ENCODE measurements at places on chromosomes 11 and 22.
A peak's percentile ranks its signal among the peaks of the same experiment; 100 is the strongest.

DNA sequence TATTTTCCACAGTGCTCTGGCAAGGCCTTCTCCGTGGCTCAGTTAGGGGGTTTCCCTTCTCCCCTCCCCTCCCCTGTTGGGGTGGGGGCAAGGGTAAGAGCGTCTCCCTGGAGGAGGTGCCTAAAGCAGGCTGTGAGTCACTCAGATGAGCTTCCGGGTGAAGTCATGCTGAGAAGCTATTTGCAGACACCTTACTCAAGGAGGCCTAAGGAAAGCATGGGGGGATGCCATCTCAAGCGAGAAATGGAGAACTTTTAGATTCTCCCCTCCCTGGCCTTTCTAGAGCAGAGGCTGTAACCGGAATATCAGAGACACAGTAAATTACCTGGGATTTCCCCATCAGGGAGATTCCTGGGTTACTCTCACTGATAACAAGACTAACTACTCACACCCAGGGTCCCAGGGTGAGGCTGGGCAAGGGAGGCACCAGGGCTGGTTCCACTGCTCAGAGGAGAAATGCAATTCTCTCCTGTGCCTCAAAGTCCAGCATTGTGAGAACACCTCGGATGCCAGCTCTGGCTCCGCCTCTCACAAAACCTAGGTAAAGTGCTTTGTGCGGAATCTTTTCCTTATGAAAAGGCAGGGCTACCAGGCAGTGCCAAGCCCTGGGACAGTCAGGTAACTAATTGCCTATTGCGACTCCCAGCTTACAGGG, 123.6 kb downstream of the ABTB2 start:
- peak; percentile 64 for DNase-seq

DNA sequence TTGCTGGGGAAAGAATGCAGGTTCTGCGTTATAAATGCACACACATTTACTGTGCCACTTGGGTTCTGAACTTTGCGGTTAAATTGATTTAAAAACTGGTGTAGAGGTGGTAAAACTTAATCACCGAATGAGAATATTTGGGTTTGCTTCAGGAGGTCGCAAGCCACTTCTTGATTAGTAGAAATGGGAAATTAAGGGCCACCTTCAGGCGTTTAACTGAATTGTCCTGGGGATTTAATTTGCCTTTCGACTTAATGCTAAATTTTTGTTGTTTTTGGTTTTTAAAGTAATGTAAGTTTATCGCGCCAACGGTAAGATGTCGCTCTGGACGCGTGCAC, 459 bp upstream of the NCR3LG1 start:
- DNase-seq, result no peak

GRCh38 chr11:70751142-70751734, 352.9 kb downstream of the CTTN start:
- no peak for DNase-seq

DNA sequence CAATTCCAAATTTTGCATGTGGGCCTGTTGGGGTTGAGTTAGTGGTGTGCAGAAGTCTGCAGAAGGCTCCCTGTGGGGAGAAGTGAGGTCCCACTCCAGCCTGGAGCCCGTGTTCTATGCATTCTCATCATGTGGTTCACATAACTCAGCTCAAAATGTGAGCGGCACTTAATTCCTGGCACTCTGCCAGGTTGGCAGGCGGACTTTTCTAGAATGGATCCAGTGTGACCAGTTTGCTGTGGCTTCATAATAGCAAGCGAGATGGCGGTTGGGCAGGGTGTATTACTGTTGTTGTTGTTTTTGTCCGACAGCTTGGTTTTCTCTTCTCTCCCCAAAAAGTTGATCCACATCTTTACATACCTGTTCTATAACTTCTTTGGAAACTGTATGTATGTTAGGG, 146.8 kb upstream of the TTC12 start:
- DNase-seq, result no peak
